Activated CD4-positive, alpha-beta T cell treated with anti-CD3 and anti-CD28 coated beads for 4 hours (primary cell): ENCODE measurements at places on chromosomes 7 and 10.

DNA sequence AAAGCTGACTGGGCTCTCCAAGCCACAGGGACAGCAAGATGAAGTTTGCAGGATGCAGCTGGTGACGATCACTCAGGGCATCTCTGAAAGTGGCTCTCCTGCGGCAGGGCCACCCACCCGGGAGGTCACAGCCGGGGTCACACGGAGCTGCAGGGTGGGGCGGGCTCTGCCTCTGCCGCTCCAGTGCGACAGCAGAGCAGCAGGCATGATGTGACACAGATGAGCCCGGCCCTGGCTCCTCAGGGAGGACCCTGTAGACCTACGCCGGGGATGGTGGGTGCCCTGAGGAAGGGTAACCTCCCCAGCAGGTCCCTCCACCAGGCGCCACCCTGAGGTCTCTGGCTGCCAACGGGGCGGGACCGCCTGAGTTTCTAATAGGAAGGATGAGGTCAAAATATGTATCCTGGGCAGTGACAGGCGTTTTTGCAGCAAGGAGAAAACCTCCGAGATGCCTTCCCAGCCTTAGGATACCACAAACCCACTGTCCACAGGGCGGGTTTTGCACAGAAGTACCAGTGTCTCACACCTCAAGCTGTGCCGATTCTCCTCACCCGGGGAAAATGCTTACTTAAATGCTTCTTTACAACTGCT is 114.8 kb upstream of the DIP2C start:
- DNase-seq = no peak

DNA sequence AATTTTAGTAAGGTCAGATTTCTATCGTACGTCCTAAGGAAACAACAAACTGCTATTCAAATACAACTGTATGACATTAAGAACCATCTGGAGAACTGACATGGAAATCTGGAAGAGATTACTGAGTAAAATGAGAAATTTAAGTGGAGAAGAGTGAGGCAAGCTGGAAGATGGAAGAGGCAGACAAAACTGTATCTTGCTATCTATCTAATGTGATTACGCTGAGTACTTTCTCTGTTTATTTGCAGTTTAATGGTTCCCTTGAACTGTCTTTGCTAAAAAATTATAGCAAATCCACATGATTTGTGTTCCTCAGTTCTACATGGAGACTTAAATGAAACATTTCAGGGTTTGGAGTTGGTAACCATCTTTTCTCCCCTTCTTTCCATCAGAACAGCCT is 927.1 kb upstream of the MBL2 start:
- DNase-seq = no peak

DNA sequence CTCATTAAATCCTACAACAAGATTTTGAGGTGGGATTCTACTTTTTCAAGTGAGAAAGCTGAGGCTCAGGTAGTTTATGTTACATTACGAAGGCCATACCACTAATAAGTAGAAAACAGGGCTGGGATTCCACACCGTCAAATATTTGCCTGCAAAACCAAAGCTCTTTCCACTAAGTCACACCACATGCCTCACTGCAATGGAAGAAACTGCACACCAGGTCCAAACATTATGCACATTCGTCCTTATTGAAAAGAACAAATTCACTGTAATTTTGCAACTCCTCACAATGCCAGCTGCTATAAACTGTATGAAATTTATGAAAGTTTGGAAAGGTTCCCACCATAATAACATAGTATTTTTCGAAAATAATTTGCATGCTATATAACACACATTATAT is 66.5 kb downstream of the DGKB start:
- DNase-seq = no peak

GRCh38 chr7:132065193-132065988 is 509.0 kb upstream of the PODXL start:
- DNase-seq = no peak

GRCh38 chr7:132443761-132444520 is 132.3 kb downstream of the PLXNA4 start:
- no peak for DNase-seq

DNA sequence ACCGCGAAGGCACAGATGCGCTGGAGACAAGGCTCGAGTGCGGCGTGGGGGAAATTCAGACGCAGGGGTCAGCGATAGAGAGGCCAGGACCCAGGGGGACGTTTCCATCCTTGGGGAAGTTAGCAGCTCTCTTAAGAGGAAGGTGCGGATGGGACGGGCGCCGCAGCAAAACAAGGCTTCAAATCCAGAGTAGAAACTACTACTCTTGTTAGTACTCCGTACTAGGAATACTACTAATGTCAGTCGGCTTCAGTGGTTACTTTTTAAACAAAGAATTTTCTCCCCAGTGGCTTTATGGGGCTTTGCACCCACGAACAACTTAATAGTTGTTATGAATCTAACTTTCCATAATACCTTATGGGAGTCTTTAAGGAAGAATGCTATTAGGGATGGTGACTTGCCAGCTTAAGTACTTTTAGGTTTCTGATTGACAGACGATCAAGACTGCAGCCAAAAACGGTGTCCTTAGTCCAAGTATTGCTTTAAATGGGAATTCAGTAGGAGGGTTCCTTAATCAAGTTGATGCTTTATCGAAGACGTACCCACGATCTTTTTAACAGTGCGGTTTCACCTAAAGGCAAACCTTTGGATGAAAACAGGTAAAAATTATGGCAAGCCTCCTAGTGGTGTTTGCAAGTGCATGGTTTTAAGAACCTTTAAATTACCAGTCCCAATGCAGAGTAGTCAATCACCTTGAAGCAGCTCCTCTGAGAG is 812 bp upstream of the IDE start:
- DNase-seq = no peak

DNA sequence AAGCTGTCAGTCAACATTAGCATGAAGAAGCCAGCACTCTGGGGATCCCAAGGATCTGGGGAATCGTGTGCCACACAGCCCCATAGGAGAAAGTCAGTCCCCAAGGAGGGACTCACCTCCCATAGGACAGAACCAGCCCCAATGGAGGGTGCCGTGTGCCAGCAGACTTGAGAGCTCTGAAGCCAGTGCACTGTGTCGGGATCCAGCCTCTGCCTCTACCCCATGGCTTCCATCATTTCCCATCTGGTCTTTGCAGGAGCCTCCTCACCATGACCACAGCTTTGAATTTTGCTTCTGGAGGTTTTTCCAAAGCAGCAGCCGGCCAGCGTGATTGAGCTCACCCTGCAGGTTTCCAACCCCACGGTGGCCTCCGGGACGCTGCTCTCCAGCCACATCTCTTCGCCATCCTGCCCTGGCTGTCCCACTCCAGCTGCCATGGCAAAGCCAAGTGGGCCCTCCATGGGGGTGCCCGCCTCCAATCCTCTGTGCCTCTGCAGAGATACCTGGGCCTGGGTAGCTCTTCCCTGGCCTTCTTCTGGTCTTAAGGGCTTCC is 171.8 kb upstream of the SHH start:
- no peak for DNase-seq

- DNase-seq = no peak
These were observed 64.9 kb downstream of the DNMBP start for GRCh38 chr10:99944860-99945259.

DNA sequence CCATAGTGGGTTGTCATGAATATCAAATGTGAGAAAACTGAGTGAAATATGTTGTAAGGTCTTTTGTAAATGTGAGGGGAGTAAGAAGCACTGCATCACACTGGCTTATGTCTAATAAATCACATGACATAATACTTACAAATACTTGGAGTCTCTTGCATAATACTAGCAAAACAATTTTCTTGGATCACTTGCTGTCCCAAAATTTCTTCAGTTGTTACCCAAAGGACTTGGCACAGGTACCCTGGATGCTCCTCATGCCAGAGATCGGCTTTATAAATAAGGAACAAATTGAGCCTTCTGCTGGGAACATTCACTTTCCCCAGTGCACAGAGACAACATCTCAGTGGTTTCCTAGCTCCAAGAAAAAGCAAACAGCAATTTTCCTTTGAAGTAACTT is 5.0 kb upstream of the LRIT2 start:
- DNase-seq = no peak

DNA sequence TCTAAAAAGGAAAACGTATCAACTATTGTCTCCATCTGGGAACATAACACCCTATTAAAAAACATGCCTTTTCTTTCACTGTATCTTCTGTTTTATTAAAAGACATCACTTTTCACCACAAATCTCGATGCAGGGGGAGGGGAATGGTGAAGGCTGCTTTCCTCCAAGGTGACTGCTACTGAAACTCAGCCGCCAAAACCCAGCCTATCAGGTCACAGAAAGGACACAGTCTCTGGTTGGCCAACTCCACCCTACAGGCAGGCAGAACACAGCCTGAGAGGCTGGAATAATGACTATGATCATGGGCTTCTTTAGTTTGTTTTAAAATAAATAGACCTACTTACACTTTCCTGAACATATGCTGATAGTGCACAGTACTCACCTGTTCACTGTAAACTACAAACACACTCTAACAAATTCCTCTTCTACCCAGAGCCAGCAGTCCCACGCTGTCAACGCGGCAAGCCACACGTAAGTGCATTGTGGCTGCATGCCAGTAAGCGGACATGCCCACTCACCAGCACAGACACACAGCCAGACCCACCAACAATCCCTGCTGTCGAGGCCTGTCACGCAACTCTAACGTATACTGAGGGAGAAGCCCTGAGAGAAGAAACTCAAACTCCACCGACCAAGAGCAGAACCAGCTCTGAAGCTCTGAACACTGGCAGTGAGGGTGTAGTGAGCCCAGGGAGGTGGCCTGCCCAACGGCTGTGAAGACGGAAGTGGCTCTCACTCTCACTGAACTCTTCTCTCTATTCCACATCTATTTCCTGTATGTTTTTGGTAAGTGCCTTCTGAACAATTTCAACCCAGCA is 41.8 kb downstream of the NCAPG2 start:
- no peak for DNase-seq

DNA sequence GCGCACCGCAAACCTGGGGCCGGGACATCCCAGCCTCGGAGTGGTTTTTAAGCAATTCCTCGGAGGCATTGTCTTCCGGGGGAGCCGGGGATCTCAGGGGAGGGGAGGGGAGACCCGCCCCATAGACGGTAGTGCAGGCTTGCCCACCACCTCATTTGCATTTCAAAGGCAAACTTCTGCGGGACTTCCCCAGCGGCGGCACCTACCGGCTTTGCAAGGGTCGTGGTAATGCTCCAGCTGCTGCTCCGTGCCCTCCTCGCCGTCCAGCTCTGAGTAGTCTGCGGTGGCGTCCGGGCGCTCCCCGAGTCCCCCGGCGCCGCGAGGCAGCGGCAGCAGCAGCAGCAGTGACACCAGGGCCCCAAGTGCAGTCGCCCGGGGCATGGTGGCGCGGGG is 425 bp downstream of the TLL2 start:
- peak; percentile 18 for DNase-seq

DNA sequence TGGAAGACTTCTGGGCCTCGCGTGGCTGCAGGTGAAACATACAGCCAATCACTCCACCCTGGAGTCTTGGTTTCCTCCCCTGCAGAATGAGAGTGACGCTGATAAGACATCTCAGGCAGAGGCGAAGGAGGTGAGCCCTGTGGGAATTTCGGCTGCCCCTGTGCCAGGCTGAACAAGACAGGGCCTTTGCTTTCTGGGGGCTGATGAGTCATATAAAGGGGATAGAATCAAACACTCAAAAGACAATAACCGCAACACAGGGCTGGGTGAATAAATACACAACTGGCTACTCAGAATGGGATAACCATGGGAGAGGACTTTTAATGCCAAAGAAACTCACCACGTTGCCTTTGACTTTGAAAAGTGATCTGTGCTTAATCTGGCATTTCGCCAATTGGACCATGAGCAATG is 143.8 kb downstream of the KCNMA1 start:
- no peak for DNase-seq

DNA sequence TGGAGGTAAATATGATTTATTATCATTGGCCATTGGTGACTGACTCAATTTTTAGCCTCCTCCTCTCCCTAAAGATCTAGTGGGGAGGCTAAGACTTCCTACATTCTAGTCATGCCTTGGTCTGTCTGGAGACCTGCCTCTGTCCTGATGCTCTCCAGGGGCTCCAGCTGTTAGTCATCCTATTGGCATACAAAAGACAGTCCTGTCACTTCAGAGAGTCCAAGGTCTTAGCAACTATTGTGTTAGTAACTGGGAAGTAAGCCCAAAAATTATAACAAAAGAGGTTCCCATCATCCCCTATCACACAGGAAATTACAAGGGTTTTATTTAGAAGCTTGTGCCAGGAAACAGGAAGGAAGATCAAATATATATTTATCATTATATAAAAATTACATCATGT is 400.6 kb upstream of the VSTM2A start:
- DNase-seq = no peak

GRCh38 chr7:148589640-148590039 is 926 bp upstream of the C7orf33 start:
- DNase-seq = no peak

- no peak for DNase-seq
These were observed 954.7 kb upstream of the ZNF722 start for GRCh38 chr7:63043657-63044543.

- DNase-seq = no peak
These were observed 28.9 kb downstream of the ZNF25 start for GRCh38 chr10:37947526-37947925.

- DNase-seq = no peak
These were observed 94.5 kb downstream of the PPP1R3A start for GRCh38 chr7:113824117-113824823.

DNA sequence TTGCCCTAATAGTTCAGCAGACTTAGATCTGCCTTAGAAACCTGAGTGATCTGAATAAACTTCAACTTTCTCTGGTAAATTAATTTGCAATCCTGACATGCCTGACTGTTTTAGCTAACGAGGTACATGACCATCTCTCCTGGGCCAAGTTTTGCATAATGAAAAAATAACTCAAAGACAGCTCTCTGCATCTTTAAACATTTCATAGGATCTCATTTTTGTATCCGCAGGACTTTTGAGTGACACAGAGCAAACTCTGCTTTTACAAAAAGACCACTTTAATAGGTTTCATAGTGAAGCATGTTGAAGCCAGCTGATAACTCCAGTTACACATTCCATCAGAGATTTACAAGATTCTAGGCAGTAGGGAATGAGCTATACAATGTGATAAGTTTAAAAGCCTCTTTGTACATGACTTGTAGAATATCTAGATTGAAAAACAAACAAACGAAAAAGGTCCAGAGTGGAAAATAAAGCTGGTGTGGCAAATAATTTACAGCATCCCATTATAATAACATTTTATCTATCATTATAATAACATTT is 2.1 kb downstream of the PRKG1 start:
- no peak for DNase-seq
